ENCODE measurements at places on chromosomes 5 and 9.

GRCh38 chr5:135245521-135246499 is 153.2 kb downstream of the MACROH2A1 start:
- no peak for DNase-seq

DNA sequence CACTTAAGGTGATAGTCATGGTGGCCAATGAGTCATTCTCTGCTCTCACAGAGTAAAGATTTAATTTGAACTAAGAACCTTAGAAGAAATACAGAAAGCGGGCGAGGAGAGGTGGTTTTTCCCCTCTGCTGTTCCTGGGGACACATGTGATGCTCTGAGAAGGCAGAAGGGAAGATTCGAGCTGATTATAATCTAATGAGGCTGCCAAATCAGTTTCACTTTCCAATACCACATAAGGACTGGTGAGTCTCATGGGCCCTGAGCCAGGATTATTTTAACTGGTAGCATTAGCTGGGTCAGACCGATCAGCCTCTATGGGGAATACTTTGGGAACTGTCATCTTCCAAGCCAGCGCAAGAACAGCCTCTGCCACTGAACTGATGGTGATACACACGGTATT is 116.5 kb downstream of the SLC1A3 start:
- DNase-seq, result no peak

DNA sequence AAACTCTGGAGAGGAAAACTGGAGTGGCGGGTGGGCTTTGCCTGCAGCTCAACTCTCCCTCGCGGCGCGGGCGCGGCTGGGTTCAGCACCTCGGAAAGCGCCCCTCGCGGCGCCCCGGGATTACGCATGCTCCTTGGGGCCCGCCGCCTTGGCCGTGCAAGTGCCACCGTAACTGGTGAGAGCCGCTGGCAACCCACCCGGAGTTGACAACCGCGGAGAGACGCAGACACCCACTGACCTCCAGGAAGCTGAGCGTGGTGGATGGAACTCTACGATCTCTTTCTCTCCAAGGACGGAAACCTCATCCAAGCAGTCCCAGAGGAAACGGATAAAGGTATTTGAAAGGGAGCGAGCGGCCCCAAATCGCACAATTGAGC is 194 bp upstream of the RXFP3 start:
- DNase-seq, result no peak

GRCh38 chr5:163569284-163569683 is 63.9 kb downstream of the MAT2B start:
- DNase-seq, result peak; percentile 85

GRCh38 chr9:29796291-29796952 is 2223.1 kb upstream of the C9orf72 start:
- DNase-seq, result no peak

GRCh38 chr5:115475788-115476187 is 68.8 kb downstream of the FEM1C start:
- DNase-seq, result no peak

DNA sequence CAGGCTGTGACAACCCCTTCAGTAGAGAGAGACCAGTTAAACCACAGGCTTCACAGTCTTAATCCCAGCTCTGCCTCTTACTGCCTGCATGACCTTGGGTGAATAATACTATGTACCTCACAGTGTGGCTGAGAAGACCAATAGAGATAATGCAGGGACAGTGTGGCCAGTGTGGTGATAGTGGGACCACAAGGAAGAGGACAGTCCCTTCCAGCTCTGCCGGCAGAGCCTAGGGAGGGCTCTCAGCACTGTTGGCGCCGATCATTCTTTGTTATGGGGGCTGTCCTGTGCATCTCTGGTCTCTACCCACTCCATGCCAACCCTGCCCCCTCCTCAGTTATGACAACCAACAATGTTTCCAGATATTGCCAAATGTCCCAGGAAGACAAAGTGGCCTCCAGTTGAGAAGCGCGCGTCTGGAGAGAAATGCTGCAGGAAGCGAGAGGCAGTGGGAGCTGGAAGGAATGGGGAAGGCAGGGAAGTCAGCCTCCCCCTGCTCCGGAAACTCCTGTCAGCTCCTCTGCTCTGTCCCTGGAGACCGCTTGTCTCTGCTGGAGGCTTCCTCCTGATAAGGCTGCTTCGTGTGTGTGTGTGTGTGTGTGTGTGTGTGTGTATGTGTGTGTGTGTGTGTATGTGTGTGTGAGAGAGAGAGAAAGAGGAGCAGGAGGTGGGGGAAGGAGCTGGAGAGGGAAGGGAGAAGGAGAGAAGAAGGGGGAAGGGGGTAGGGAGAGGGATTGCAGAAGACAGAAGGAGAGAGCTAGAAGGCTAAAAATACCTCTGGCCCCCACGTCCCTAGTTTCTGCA is 31.8 kb upstream of the FABP6 start:
- peak; percentile 29 for DNase-seq

DNA sequence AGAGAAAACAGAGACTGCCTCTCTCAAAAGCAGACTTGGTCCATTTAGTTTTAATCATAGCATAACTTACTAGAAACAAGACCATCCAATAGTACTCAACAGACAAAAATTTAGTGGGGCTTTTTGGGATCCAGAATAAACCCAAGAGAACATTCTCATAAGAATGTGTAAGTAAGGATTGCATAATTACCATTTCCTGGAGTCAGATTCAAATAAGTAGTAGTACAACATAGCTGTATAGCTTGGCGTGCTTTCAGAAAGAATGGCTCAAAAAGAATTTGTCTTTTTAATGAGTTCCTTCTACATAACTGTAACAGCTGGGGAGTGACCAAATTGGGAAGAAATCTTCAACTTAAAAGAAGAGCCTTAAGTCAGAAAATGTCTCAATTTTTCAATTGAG is 145.4 kb downstream of the DENND1A start:
- DNase-seq, result no peak

- peak; percentile 17 for DNase-seq
These were observed 57.9 kb downstream of the ARHGAP26 start for GRCh38 chr5:142827934-142828576.

DNA sequence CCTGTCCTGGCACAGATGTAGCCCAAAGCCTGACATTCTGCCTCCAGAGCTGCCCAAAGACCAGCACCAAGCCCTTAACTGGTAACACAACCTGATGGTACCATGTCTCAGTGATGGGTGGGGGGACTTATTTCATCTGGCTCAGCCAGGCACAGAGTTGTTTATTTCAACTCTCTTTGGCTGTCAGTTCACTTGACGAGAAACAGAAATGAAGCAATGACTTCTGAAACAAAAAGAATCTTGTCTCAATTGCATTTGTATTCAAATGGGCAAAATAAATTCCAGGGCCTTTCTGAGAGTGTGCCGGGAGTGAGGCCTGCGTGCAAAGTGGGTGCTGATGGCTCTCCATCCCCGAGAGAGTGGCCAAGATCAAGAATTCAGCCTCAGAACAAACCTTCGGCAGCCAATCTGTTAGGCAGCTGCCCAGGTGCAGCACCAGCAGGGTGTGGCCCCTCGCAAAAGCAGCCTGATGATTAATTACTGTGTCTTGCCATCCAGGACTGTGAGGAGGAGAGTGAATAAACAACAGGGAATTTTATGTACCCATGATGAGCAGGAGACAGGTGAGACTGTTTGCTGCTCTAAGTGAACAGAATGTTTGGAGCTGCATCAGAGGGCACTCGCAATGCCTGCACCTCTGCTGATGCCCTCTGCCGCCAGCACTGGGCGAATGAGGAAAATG is 238.0 kb downstream of the HSPA4 start:
- DNase-seq, result peak; percentile 98

DNA sequence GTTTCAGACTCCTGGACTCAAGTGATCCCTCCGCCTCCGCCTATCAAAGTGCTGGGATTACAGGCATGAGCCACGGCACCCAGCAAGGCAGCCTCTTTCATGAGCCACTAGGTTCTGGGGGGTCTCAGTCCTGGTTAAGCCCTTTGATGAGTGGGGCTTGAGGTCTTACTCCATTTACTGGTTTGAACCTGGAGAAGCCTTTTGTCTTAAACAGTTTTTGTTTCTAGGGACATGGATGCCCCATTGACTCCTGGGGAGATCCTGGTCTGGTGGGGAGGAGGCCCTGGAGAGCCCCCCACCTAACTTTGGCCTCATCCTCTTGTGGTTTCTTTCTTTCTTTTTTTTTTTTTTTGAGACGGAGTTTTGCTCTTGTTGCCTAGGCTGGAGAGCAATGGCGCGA is 6.7 kb downstream of the PRRC2B start:
- DNase-seq, result no peak

GRCh38 chr5:4191703-4192102 is 596.1 kb downstream of the IRX1 start:
- DNase-seq, result no peak

DNA sequence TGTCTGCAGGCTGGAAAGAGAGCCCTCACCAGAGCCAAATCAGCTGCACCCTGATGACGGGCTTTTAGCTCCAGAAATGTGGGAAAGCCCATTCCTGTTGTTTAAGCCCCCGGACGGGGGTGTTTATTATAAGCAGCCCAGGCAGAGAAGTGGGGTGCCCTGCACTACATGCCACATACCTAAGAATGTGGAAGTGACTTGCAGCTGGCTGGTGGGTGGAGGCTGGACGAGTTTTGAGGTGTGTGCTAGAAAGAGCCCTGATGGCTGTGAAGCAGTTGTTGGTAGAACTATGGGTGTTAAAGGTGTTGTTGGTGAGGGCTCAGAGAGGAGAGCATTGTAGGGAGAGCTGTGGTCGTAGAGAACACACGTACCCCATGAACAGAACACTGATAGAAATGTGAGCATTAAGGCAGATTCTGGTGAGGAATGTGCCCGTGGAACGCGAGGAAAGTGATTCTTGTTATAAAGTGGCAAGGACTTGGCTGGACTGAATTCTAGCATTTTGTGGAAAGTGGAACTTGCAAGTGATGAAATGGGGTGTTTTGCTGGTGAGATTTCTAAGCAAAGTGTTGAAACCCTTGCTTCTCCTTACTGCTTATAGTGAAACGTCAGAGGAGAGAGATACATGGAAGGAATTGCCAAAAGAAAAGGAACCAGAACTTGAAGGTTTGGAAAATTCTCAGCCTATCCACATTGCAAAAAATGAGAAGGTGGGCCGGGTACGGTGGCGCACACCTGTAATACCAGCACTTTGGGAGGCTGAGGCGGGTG is 38.9 kb downstream of the AHRR start:
- no peak for DNase-seq

DNA sequence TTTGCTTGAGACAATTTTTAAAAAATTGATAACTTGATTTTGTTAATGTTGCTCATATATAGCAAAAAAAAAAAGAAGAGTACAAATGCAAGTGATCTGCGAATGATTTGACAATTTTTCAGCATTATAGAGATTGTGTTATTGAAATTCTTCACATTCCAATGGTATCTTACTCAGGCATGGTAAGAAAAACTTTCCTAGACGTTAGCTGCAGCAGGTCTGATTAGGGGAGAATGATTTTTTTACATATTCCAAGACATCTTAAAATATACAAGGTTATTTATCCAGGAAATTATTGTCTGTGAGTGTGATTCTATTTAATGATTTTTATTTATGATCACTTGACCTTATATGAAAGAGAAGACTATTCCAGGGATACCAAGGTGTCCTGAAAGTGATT is 361.9 kb downstream of the MAT2B start:
- DNase-seq, result no peak

GRCh38 chr5:87114631-87115030 is 153.1 kb upstream of the RASA1 start:
- no peak for DNase-seq

- peak; percentile 61 for DNase-seq
These were observed 17.2 kb upstream of the DPM2 start for GRCh38 chr9:127954831-127955293.

DNA sequence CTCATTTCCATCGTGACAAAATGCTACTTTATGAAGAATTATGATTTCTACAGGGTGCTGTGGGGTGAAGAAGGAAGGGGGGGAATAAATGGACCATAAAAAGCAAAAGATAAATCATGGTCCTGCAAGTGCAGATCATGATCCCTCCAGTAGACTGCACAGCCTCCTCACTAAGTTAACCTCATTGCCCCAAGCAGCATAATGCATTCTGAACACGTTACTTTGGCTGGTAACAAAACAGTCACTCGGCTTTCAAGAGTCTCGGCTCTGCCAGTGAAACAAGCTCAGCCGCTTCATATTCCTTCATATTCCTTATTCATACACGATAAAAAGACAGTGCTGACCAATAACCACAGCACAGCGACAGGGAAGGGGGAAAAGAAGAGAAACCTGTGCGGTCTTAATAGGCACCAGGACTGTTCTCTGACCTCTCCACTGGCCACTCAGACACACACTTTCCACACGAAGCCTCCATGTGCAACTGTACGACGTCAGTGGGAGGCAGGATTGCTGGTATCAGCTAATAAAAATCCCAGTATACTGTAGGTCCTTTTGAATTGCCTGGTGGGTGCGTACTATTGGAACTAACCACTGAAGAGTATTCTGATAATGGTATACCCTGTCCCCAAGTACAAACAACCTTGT is 60.5 kb downstream of the ANKH start:
- no peak for DNase-seq

DNA sequence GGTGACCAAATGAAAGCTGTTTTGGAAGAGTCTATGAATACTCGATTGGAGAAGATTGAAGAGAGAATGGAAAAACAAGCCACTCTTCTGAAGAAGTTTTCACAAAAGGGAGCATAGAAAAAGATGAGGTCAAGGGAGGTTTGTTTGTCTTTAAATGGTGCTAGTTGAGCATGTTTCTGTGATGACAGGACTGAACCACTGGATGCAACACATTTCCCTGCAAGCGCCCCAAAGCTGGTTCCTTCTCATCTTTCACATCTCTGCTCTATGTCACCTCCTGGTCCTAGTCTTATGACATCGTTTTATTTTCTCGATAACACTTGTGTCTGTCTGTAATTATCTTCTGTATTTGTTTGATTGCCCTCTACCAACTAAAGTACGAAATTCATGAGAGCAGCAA is 3.8 kb upstream of the CCDC192 start:
- DNase-seq, result no peak

GRCh38 chr9:130196643-130197042 is 24.4 kb downstream of the NCS1 start:
- peak; percentile 92 for DNase-seq

DNA sequence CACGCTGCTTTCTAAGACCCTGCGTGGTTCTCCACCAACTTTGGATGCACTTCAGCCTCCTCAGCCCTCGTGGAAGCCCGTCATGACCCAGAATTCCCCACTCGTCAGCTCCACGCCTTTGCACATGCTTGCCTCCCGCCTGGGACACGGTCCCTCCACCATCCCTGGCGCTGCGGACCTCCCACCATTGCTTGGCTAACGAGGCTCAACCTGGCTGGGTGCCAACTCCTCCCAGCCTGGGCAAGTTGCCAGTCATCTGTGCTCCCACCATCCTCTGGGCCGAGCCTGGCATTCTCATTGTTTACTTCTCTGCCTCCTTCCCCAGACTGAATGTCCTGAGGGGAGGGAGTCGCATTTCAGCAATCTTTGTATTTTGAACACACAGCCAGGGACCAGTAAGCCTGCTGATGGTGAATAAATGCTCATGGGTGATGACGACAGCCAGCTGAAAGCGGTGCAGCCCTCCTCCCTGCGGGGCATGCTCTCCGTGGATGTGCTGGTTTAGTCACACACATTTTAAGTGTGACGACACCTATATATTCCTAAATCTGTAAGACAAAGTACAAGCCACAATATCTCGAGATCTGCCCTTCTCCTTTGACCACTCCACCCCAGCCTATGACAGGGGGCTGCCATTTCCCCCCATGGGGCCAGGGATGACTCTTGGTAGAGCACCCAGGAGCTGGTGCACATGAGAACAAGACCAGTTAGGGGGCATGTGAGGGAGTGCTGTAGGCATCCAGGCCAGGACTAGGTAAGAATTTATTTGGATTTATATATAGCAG is 37.6 kb downstream of the ANKRD33B start:
- DNase-seq, result peak; percentile 99

Data from NCI-H69 (cell line).